Occipital lobe (tissue), 3 donors: ENCODE measurements at places on chromosomes 4 and X. TPM values are rescaled to one million over a fixed set of nuclear protein-coding genes. Genes with fewer than 3 reads are reported as not detected.

GRCh38 chr4:101853028-101853427 is 62.5 kb downstream of the BANK1 start:
- DNase-seq = no peak

DNA sequence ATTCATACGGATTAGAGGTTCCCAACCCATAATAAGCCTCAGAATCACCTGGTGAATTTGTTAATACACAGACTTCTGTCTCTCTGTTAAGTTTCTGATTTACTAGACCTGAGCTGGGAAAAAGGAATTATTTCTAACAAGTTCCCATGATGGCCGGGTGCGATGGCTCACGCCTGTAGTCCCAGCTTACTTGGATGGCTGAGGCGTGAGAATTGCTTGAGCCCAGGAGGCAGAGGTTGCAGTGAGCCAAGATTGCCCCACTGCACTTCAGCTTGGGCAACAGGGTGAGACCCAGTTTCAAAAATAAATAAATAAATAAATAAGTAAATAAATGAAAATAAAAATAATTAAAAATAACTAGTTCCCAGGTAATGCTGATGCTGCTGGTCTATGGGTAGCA is 412.3 kb downstream of the GALNTL6 start:
- no peak for DNase-seq

DNA sequence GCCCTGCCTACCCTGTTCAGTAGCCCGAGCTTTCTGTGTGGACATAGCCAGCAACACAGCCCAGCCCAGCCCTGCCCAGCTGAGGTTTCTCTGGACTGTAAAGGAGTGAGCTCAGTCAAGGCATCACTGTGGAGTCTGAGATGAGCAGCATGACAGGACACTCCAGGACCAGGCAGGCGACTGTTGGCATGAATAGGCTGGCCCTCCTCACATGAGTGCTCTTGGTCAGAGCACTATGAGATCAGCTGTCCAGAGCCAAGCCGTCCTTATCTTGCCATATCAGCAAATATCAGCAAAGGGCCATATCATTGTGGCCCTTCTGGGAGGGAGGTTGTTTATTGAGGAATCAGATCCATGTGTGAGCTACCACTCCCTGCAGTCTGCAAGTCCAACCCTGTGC is 30.9 kb downstream of the REELD1 start:
- no peak for DNase-seq

DNA sequence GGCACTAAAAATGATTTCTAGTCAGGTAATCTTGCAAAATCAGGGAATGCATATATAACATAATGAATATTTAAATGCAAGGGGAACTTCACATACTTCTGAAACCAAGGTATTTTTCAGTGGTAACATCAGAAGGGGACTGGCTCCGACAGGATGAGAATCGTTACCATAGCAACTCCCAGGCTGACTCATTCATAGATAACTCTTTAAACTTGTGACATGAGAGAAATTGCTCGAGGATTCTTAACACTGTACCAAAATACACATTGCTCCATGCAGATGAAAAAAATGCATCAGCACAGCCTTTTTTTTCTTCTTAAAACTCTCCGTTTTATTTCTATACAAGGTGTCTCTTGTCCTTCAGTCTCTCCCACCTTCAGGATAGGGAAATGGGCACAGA is 114.3 kb downstream of the GABRB1 start:
- no peak for DNase-seq

GRCh38 chr4:53608242-53608641 is 17.0 kb upstream of the LNX1 start:
- no peak for DNase-seq

DNA sequence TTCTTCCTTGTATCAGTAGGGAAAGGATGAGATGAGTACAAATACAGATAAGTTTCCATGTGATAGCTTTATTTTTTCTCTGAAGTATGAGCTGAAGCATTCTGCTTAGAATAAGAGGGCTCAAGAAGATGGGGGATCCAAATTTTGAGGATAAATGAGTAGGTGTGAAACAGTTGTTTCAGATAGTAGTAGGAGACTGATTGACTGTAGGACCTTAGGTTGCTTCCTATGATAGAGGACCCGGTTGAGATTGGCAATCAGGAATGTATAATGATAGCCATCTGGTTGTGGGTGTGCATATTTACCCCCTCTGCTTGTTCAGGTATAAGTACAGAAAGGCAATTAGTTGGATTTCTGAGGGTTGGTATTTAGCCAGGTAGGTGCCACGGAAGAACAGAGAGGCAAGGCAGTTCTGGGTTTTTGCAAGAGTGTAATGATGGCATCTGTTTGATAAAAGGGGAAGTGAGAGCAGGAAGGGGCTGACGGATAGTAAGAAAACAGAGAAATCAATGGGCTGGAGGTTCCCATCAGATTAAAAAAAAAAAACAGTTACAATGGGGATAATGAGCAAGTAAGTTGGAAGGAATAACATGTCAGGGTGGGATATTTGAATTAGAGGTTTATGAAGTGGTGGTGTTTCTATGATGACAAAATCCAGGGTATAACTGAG is 13.7 kb downstream of the OCRL start:
- DNase-seq = no peak

- DNase-seq = no peak
Observed at GRCh38 chr4:78441756-78442155, 109.8 kb upstream of the ANXA3 start.

DNA sequence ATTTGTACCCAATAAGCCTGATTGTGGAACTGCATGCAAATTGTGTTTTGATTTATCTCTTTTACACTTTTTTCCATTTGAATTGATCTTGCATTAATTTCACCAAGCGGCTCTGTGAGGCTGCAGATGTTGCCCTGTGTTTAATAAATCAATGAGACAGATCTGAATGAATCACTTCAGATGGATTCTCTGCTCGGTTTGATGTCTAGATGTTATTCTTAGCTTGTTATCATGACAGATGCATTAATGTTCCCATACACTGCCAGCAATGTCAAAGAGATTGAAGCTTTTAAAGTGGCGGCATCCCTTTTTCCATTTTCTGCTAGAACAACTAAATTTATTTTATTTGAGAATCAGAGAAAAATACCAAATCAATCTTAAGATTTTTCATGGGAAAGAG is 6.3 kb downstream of the DACH2 start:
- no peak for DNase-seq

DNA sequence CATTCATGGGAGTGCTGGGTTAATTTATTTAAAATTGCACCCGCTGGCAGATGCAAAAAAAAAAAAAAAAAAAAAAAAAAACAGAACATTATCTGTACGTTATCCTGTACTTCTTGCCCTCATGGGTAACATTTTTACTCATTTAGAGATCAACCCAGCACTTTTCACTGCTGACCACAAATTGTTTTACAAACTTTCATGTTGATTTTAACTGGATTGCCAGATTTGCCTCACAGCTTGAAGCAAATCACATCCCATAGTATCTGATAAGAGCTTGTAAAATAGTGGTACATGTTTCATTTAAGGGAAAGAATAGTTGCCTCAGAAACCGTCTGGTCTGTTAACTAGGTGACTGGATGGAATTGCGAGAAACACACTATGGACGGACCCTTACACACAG is 640.8 kb downstream of the TRIML1 start:
- DNase-seq = no peak

- DNase-seq = no peak
Observed at GRCh38 chrX:19650996-19651395, 135.7 kb upstream of the MAP3K15 start.

The RHOXF2B gene
- not detected for total RNA-seq

The SPIN4 gene
- total RNA-seq = 10.6 TPM

The ERAS gene
- not detected for total RNA-seq

The PRSS12 gene
- total RNA-seq = 54.9 TPM
